Stimulated activated CD8-positive, alpha-beta memory T cell treated with anti-CD3 and anti-CD28 coated beads, Interleukin-15, amount 100 ng/mL, for 24 hours (primary cell): ENCODE measurements at places on chromosomes 3 and 15.

- DNase-seq, result no peak
These were observed 941 bp downstream of the CBLB start for GRCh38 chr3:105867712-105868430.

GRCh38 chr15:50018491-50018890, 100.5 kb downstream of the ATP8B4 start:
- no peak for DNase-seq

GRCh38 chr3:180063783-180064182, 27.0 kb upstream of the PEX5L start:
- no peak for DNase-seq

- DNase-seq, result no peak
These were observed 22.1 kb downstream of the PLOD2 start for GRCh38 chr3:146138902-146139301.

GRCh38 chr15:64013179-64014062, 32.9 kb downstream of the DAPK2 start:
- no peak for DNase-seq

DNA sequence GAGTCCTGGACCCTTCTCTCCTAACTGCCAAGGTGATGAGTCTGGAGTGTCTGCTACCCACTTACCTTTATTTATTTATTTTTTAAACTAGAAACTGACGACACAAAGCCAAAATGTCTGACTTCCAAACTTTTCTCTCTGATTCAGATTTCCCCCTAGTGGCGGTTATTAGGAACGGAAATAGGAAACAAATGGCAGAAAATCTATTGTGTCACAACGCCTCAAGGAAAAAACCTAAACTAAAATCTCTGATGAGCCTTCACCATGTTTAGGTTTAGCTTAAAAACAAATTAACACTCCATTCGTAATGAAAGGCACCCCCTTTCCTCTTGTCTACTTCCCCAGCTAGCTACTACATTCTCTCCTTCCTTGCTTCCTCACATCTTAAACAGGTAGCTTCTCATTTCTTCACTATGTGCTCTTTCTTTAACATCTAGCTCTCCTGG, 94.0 kb upstream of the MEX3B start:
- no peak for DNase-seq

- DNase-seq, result no peak
These were observed 87.5 kb upstream of the GOLGA6B start for GRCh38 chr15:72566973-72567372.
